ENCODE measurements at places on chromosomes 3 and 15. TPM values are rescaled to one million over a fixed set of nuclear protein-coding genes. Genes with fewer than 3 reads are reported as not detected.

The LRRIQ4 gene
- 0.18 TPM for polyA plus RNA-seq

DNA sequence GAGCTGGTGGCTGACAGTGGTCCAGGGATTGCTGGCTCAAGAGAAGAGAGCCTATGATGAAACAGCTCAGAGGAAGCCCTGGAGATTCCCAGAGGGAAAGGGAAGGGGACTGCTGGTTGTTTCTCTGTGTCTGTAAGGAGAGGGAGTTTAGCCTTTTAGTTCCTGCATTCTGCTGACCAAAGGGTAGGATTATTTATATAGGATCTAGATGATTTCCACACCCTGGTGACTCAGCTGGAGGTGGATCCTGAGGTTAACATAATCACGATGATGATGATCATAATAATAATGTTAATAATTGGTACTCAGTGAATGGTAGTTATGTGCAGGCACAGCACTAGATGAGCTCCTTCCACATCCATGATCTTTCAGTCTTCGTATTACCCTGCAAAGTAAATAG lies 144.9 kb downstream of the EPHB1 start:
- no peak for DNase-seq

The IGF2BP2 gene
- 86.8 TPM for polyA plus RNA-seq

GRCh38 chr3:159760046-159760445 lies 228.6 kb upstream of the IL12A start:
- no peak for DNase-seq

GRCh38 chr3:146265720-146266119 lies 14.8 kb upstream of the PLSCR4 start:
- DNase-seq = no peak

DNA sequence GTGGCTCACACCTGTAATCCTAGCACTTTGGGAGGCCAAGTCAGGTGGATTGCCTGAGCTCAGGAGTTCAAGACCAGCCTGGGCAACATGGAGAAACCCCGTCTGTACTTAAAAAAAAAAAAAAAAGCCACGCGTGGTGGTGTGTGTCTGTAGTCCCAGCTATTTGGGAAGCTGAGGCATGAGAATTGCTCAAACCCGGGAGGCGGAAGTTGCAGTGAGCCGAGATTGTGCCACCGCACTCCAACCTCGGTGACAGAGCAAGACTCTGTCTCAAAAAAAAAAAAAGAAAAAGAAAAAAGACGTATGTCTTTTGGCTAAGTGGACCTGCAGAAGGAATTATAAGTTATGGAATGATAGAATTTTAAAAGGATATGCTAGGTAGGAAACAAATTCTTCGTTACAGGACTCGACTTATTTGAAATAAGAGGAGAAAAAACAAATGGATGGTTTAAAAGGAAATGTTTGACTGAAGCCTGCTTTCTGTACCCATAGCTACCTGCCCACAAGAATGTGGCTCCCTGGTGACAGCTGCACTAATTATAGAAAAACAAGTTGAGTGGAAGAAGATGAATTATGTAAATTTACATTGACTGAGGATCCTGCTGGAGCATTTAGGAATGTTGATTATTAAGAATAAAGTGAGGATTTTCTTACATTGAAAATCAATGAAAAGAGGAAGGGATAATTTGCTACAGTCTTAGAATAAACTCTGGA lies 36.0 kb upstream of the SKIL start:
- DNase-seq = no peak

- no peak for DNase-seq
Measured at GRCh38 chr3:169394316-169394715, 269.2 kb downstream of the MECOM start.

DNA sequence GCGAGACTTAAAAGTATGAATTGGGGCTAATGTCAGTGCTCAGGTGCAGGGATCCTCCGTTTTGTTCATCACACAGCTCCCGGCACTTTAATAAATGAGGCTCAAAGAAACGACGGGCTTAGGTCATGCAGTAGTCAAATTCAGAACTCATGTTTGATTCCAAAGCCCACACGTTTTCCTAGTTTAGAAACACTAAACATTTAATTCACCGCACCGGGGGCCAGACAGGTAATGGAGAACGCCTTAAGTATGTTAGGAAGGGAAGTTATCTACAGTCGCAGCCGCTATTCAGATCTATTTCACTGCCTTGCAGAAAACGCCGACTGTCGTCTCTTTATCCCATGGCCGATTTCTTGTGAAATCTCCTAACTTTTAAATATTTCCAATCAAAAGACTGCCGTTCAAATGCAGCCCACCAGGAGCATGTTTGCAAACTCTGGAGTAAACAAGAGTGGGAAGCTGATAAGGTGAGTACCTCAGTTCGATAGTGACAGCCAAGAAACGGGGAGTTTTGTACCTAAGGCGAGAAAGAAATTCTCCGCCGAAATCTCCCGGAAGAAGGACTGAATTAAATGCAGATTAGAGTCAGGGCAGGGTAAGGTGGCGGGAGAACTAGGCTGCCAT lies 569 bp downstream of the HIGD2B start:
- peak; percentile 18 for DNase-seq

- DNase-seq = peak; percentile 70
Measured at GRCh38 chr15:96353930-96354730, 23.6 kb downstream of the NR2F2 start.

All from right renal cortex interstitium (tissue), 3 donors.